H7 (cell line): ENCODE measurements at places on chromosomes 7 and 10.

- DNase-seq = no peak
Measured at GRCh38 chr7:50791938-50792341, 9.2 kb upstream of the GRB10 start.

DNA sequence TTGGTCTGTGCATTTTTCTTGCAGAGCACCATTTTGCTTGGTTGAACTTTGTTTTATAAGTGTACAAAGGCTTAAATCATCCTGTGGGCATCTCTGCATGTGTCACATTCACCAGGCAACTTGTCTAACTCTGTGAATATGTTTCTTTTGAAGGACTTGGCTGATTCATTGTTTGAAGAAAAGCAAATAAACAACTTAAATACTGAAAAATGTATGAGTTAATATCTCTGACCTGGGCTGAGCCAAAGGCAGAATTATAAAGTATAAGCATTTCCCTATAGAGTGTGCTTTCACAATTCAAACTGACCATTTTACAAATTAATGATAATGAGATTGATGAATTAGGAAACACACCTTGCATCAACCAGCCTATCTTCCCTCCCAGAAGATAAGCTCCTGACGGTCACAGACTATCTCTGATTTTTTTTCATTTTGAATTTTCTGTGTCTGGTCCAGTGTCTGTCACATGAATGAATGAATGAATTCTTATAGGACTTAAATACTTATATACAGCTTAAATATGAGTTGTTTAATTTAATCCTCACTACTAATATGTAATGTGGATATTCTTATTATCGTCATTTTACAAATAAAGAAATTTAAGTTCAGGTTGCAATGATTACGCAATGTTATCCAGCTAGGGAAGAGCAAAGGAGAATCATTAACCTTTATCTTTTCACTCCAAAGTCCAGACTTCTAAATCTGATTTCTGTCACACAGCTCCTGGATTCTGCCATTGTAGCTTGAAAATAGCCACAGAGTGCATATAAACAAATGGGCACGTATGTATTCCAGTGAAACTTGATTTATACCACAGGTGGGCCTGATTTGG, 182.0 kb upstream of the PHYHIPL start:
- no peak for DNase-seq

DNA sequence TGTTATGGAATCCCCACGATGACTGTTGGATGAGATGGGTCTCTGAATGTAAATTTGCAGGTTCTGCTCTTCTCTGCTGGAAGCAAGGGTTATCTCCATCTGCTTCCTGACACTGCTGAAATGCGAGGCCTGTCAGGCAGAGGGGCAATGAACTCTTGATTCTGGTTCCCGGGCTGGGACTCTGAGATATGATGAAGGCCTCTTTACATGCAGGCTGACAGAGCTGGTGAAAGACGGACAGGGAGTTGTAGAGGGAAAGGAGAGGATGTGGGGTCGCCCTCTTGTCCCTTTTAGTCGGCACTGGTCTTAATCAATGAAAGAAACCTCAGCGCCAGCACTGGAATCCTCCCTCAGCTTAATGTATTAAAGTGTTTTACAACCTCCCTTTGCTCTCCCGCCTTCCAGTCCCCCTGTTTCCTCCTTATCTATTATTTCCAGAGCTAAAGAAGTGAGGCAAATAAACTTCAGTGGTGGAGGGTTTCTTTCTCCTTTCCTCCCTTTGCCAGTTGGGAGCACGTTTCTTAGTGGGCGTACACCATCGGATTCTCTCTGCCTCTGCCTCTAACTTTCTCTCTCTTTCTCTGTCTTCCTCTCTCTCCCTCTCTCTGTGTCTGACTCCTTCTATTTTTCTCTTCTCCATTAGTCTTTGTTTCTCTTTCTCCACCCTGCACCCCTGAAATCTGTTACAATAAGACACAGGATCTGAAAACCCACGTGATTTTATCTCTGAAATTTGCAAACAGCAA, 145.6 kb downstream of the BAMBI start:
- no peak for DNase-seq

DNA sequence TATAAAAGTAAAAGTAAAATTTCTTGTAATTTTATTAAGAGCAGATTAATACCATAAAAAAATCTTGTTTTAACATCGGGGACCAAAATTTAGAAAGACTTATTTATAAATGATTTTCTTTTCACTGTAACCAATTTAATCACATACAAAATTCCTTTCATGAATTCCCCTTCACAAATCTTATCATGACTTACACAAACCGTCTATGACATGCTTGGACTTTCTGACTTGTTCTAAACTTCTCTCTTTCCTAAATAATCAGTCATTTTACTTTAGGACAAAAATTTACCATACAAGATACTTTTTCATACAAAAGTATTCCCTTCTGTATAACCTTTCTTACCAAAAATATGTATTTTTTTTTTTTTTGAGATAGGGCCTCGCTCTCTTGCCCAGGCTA, 9.3 kb downstream of the CROT start:
- no peak for DNase-seq

GRCh38 chr7:75946207-75946855, 31.4 kb downstream of the POR start:
- DNase-seq = no peak

- no peak for DNase-seq
Measured at GRCh38 chr10:65907199-65907712, 1018.6 kb upstream of the LRRTM3 start.

- no peak for DNase-seq
Measured at GRCh38 chr7:19871102-19871501, 97.7 kb upstream of the TMEM196 start.

DNA sequence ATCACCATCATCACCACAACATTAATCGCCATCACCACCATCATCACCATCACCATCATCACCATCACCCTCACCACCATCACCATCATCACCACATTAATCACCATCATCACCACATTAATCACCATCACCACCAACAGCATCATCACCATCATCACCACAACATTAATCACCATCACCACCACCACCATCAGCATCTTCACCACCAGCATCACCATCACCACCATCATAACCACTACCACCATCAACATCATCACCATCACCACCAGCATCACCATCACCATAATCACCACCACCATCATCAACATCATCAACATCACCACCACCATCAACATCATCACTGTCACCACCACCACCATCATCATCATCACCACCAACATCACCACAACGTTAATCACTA, 124.6 kb downstream of the WDFY4 start:
- DNase-seq = no peak

DNA sequence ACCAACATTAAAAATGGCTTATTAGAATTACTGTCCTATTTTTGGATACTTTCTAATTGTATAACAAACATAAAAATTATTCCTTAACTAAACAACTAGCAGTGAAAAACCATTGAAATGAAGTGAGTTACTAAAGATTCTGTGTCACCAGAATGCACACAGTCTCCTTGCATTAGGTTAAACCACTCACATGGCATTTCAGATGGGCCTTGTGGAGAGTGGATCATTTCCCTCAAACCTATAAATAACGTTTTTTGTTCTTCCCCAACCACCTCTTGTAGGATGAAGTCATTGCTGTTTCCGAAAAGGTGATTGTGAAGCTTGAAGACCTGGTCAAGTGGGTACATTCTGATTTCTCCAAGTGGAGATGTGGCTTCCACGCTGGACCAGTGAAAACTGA, 38.4 kb downstream of the ARID5B start:
- DNase-seq = no peak

DNA sequence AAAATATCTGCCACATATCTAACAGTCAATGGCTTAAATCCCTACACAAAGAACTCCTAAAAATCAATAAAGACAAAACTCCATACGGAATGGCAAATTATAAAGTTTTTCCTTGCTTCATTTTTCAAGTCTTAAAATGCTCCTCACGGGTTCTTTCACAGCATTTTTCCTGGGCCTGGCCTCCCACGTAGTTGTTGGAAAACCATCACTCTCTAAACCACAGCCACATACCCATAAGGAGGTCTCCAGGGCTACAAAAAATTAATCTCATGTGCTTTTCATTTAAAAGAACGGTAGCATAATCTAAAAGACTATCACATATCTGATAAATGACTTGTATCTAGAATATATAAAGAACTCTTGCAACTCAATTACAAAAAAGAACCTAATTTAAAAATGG, 2.9 kb downstream of the COA1 start:
- no peak for DNase-seq

DNA sequence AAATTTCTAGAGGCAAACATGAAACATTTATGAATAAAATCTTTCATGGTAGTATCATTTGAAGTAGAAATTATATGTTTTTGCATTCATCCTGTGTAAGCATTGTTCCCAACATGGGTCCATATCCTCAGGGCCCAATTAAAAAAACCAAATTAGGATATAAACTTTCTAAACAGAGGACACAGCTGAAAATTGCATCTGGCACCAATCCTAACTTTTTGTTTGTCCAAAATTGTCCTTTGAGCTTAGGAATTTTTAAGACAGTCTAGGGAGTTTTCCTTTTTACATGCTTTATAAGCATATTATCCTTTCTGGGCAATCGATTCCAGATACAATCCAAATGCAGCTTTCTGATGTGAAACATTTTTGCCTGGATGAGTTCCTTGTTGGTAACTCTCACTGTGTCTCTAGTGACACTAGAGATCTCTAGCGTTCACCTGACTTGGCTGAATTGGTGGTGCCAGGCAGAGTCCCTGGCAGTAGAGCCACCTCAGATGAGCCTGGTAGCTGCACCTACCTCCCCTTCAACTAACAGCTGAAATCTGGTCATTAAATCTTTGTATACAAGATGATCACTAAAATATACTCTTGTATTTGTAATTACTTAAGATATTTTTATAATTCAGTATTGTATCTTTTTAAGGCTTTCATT, 137.6 kb upstream of the SAMD8 start:
- no peak for DNase-seq

DNA sequence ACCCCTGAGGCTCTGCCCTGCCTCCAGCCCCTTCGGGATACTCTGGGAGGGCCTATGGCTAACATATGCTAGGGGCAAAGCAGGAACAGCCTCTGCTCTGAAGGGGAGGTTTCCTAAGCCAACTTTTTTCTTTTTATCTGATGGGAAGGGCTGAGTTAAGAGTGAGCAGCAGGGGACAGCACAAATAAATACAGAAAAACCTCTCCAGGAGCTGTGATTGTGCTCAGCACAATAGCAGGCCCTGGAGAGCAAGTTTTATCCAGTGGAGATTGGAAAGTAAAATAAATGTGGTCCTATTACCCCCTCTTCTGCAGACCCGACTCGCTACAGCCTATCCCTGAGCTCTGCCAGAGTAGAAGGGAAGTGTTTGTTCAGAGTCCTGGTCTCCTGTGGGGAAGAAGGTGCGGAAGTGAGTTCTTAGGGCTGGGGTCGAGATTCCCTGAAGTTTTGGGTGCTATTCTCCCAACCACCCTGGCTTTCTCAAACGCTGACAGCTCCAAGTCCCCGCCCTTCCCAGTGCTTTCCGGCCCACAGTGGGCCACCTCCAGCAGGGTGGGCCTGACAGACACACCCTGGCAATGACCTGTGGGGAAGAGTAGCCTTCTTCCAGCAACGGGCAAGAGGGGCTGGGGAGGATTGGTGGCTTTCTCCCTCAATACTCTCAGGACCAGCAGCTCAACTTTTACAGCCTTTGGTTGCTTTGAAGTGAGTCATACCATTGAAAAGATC, 23.0 kb upstream of the AFAP1L2 start:
- DNase-seq = no peak

GRCh38 chr10:114402871-114403540, 1.3 kb downstream of the AFAP1L2 start:
- DNase-seq = peak; percentile 67

DNA sequence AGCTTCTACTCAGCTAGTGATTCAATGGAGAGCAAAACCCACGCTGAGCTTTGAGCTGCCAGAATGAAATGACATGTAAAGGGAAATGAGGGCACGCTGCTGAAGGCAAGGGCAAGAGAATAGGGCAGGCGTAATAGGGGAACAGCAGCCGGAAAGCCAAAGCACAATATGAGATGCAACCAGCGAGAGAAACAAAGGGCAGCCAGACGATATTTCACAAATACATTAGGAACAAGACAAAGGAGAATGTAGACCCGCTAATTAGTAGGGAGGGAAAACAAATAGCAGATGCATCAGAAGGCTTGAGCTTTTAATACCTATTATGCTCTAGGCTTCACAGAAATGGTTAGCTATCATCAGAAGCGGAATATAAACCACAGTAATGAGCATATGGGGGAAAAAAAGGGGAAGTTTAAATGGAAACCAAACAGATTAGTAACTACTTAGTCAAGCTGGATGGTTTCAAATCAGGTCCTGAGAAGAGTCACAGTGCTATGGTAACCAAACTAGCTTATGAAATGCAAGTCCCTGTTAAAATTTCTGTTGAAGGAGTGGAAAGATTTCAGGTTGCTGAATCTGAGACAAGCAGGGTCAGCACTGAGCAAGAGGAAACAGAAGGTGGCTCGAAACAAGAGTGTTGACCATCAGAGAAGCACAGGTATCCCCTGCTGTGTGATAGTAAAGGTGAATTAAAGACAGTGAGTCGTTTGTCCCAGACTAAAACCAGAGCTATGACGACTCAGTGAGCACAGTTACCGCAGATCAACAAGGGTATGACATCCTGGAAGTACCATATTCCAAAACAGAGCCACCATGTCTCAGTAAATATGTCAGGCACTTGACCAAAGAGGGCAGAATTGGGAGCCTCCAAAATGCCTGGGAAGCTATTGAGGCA, 496.9 kb upstream of the CELF2 start:
- no peak for DNase-seq

DNA sequence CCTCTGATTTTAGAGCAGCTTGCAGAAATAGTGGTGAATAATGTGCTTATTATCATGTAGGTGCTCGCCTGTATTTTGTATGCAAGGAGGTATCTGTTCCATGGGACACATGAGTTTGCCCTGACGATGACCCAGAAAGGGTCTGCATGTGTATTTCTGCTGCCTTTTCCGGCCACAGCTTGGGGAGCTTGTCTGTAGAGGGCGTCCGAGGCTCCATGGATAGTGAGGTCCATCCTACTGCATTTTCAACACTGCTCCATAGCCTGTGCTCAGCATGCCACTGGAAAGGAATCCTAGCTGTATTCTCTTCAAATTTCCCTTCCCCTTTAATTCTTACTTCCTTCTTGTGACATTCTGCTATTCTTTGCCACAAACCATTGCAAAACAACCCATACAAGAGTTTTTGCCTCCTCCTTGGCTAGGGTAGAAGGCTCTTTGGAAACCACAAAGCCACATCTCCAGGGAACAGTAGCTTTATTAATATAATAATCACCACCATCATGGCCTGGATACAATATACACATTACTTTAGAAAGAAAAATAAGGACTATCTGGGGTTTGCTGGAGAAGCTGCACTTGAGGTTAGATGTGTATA, 127.7 kb downstream of the DYNC1I1 start:
- DNase-seq = peak; percentile 51
